ENCODE measurements at places on chromosomes 5 and 9.

DNA sequence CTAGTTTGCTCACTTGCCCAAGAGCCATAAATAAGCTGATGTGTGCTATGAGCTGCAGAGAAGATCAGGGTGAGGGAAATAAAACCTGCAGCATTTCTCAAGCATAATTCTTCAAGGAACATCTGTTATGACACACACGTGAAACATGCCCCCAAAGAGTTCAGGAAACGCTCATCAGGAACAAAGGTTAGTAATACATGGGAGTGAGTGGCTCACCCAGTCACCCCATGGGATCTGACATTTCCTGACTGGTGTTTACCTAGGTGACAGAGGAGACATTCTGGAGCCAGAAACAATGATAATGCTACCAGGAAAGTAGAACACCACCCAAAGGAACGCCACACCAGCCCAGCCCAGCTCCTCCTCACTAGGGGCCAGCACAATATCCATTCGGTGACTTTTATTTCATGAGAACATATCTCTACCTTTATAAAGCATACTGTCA, 66.0 kb downstream of the FRMD3 start:
- DNase-seq, result no peak

GRCh38 chr5:154829589-154830218, 20.7 kb downstream of the FAXDC2 start:
- no peak for DNase-seq

DNA sequence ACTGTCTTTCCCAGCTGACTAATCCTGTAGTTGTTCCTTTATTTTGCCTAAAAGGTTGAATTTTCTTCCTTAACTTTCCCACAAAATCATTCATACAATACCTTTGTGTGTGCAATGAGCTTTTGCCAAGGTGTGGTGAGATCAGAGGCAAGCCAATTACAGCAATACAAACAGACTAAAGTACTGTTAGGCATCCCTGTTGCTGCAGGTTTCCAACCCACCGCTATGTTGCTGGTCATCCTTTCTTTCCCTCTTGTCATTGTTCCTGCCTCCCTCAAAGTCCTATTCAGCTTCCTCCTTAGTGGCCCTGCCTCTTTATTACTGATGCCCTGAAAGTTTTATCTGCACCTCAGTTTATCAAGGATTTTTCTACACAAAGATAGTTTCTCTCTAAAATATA, 22.1 kb downstream of the ITGA2 start:
- no peak for DNase-seq

GRCh38 chr5:143188692-143189091, 214.8 kb downstream of the NR3C1 start:
- DNase-seq, result no peak

DNA sequence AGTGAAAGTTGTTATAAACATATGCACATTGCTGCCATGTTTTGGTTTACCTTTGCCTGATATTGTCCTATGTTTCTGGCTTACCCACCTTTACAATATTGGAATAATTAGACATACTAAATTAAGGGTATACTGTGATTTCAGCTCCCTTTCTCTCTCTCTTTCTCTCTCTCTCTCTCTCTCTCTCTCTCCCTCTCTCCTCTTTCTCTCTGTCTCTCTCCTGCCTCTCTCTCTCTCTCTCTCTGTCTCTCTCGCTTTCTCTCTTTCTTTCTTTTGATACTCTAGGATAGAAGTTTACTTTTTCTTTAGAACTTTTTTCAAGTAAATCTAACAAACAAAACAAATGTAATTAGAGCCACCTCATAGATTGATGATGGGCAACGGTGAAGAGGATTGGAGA, 239.6 kb downstream of the TMEM161B start:
- DNase-seq, result no peak

DNA sequence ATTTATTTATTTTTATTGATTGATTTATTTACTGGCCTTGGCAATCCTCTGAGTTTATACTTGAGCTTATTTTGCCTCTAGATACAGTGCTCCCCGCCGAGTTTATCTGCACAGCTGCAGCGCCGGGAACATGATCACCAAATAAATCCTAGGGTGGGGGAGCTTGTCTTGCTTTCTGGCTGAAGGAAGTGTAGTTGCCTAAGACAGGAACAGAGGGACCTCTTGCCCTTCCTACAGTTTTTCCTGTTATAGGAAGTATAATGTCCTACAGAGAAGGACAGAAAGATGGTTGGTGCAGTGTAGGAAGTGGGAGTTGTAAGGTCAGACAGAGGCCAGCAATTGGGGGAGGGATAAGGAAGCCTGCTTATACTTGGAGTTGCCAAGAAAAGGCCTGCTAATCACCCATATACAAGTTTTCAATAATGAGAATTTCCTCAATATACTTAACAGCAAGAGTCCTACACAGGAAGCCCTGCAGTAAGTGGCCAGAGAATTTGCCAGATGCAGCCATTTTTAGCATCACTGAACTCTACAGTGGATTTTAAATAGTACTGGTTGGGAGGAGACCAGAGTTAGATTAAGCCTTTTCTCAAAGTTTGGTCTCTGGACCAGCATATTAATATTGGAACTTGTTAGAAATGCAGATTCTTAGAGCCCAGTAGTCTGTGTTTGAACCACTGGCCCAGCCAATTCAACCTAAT, 7.7 kb downstream of the AOPEP start:
- no peak for DNase-seq

DNA sequence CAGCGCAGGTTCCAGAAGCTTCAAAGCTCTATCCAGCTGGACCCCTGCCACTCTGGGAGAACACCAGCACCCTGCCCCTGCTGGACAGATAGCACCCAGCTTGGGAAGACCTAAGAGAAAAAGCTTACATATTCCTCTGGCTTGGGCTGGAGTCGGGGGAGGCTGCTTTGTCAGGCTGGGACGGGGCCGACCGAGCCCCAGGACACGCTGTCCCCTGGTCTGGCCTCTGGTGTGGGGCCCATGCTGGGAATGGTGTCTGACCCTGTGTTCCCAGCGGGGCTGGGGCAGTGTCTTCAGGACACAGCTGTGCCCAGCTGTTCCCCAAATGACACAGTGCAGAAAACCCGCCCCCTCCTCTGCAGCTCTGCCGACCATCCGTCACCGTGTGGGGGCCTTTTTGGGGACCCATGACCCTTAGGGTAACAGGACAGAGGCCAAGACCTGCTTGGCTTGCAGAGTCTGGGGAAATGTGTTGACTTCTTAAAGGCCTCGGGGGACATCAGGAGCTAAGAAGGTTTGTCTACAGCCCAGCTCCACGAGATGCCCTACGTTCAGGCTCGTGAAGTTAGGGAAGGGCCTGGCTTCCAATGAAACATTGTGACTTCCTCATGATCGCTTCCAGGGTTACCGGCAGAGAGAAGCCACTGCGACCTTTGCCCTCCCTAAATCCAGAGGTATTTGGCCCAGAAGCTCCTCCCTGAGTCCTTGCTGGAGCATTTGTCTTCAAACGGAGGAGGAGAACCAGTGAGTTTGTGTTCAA, 20.4 kb upstream of the SLC2A6 start:
- DNase-seq, result no peak

GRCh38 chr5:74063821-74064220, 437.8 kb downstream of the ARHGEF28 start:
- DNase-seq, result peak; percentile 74
